Aorta (tissue), 5 donors: ENCODE measurements at places on chromosomes 3 and 15.

- no peak overlapping the region for H3K4me3 ChIP-seq
- DNase-seq, result no peak
- H3K4me1 ChIP-seq, result no peaks in the 10 kb centered on the region
- H3K36me3 ChIP-seq, result no peaks in the 10 kb centered on the region
- H3K27ac ChIP-seq, result no peak overlapping the region
- no peaks in the 10 kb centered on the region for H3K27me3 ChIP-seq
These were observed 47.5 kb upstream of the FRMD4B start for GRCh38 chr3:69433121-69433968.

DNA sequence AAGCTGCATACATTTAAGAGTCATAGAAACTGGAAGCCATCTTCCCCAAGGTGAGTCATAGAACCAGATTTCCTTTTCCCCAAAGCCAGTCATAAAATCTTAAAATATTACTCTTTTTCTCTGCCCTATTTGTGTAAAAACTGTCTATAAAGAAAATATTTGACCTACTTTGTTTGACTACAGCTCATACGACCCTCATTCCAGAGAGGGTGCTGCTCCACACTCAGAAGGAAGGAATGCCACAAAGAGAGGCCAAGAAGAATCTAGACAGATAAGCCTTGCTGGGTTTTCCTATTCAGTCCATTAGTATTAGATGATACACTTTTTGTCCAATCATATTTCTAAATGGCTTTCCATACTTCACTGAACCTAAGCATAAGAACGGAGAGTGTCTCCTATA, 671.6 kb upstream of the SGO1 start:
- no peaks in the 10 kb centered on the region for H3K4me1 ChIP-seq
- DNase-seq, result no peak
- H3K4me3 ChIP-seq, result no peak overlapping the region
- H3K27me3 ChIP-seq, result no peaks in the 10 kb centered on the region
- H3K27ac ChIP-seq, result no peak overlapping the region

DNA sequence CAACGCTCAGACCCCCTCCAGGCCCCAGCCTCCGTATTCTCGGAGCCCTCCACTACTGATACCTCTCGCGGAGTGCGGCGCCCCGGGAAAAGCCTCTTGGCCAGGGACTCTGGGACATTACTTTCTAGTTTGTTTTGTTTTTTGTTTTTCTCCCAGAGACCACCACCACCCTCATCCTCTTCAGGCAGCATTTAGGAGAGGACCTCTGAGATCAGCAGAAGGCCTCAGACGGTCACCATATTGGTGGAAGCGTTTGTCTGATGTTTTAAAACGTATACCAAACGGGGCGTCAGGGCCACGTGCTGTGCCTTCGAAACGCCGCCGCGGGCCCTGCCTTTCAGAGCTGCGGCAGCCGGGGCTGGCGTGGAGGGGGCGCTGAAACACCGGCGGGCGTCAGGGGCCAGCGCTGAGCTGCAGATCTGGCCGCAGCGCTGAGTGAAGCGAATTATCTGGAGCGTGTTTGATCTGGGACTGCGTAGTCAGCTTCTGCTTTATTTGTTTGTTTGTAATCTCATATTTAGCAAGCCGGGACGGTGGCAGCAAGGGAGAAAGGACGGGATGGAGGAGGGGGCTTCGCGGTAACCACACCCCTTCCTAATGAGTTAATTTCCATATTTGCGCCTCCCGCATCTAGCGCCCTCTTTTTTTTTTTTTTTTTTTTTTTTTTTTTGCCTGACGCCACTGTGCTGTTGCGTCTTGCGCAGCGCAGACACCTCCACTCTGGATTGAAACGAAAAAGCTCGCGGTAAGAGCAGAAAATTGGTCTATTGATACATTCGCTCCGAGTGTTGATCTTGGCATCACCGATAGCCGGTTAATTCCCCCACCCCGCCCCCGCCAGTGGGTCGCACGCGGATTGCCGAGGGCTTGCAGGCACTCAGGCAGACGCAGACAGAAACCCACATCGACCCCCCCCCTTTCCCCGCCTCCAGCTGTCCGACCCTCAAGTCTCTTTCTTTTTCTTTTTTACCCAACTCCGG, 14.9 kb downstream of the SOX2 start:
- peaks cover 14% of the 10 kb centered on the region for H3K27me3 ChIP-seq
- no peaks in the 10 kb centered on the region for H3K4me1 ChIP-seq
- no peaks in the 10 kb centered on the region for H3K36me3 ChIP-seq
- H3K4me3 ChIP-seq, result no peak overlapping the region
- H3K27ac ChIP-seq, result no peak overlapping the region

GRCh38 chr15:82832601-82833361, 23.4 kb downstream of the WHAMM start:
- no peak for DNase-seq
- no peaks in the 10 kb centered on the region for H3K4me1 ChIP-seq
- H3K27ac ChIP-seq, result no peak overlapping the region

DNA sequence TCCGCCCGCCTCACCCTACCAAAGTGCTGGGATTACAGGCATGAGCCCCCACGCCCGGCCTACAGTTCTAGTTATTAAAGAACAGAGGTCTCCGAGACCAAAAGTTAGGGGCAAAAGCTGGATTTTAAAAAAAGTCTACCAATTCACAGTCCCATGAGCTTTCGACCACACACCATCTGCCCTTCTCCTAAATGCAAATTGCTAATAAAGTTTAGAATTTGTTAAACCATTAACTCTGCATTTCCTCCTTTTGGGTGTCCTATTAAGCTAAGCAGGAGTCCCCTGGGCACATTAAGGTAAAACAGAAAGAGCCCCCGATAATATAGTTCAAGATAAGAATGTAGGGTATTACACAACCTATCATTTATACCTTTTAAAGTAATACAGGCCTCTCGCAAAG, 322.7 kb downstream of the FOXP1 start:
- no peaks in the 10 kb centered on the region for H3K36me3 ChIP-seq
- H3K27ac ChIP-seq, result no peak overlapping the region
- H3K4me1 ChIP-seq, result no peaks in the 10 kb centered on the region
- no peak for DNase-seq

DNA sequence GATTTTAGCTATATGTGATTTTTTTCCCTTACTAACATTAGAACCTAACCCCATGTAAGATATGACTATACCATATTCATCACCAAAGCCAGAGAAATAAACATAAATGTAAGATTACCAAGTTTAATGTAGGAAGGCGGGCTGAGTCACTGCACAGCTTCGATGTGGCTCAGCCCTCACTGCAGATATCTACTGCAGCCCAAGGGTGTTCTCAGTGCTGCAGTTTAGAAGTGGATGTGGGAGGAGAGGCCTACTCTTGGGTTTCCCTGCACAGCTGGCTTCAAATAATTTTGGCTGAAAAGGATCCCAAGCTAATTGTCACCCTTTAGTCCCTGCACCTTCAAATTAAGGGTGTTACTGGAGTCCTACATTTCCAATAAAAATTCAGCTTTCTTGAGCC, 9.3 kb downstream of the ARPP19 start:
- no peaks in the 10 kb centered on the region for H3K27me3 ChIP-seq
- H3K27ac ChIP-seq, result no peak overlapping the region
- no peaks in the 10 kb centered on the region for H3K36me3 ChIP-seq
- DNase-seq, result no peak
- peaks cover 4% of the 10 kb centered on the region for H3K4me1 ChIP-seq

DNA sequence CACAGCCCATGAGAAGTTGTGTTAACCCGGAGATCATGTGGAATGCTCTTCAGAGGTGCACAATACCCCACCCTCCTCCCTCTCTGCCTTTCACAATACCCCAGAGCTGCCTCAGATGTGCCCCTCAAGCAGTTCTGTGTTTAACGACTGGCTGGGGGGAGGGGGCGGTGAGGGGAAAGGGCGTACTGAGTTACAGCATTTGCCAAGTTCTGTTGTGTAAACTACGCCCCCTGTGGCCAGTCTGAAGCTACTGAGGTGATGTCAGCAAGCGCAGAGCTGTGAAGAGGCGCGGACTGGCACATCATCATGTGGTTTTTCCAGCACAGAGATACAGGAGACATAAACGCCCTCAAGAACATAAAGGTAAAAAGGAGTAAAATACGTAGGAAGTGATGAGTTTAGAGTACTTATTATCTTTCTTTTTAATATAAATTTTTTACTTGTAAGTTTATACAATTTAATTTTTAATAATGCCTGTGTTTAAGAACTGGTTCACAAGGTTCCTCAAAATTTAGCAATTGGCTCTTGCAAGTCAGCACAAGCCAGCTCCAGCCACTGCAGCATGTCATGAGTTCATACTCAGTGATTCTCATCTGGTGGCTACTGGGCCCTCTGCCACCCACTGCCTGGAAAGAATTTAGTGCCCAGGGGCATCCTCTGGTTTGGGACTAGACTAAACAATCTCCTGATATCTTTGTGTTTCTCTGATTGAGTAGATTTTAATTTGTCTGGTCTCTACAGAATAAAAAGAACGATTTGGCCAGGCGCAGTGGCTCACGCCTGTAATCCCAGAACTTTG, 1.7 kb downstream of the EPB42 start:
- H3K36me3 ChIP-seq, result no peaks in the 10 kb centered on the region
- no peak overlapping the region for H3K27ac ChIP-seq
- H3K4me1 ChIP-seq, result no peaks in the 10 kb centered on the region
- no peak for DNase-seq

- no peak overlapping the region for H3K4me3 ChIP-seq
- no peak for DNase-seq
- H3K4me1 ChIP-seq, result no peaks in the 10 kb centered on the region
These were observed 69.9 kb downstream of the RYK start for GRCh38 chr3:134180761-134181160.

DNA sequence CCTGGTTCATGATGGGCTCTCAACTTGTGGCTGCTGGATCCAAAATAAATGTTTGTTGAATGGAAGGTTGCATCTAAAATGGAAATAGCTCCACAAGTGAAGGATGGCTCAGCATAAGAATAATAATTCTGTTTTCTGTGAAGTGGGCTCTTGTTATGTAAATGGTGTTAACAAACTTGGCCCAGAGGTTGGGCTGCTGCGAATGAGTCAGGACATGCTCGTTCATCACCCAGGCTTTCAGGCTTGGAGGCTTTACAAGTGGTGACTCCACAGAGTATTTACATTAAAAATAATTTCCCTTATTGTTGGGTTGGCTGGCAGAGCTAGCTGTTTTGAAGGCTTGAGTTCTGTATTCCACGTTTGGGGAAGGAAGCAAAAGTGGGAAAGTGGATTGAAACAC, 60.5 kb downstream of the ITGB5 start:
- no peak overlapping the region for H3K4me3 ChIP-seq
- H3K27me3 ChIP-seq, result no peaks in the 10 kb centered on the region
- DNase-seq, result no peak
- H3K27ac ChIP-seq, result no peak overlapping the region
- no peaks in the 10 kb centered on the region for H3K36me3 ChIP-seq

GRCh38 chr3:126378341-126378751, 16.4 kb upstream of the CFAP100 start:
- no peaks in the 10 kb centered on the region for H3K4me1 ChIP-seq
- H3K27me3 ChIP-seq, result no peaks in the 10 kb centered on the region
- H3K27ac ChIP-seq, result no peak overlapping the region
- H3K4me3 ChIP-seq, result no peak overlapping the region
- peak; percentile 62 for DNase-seq

- H3K27me3 ChIP-seq, result no peaks in the 10 kb centered on the region
- H3K27ac ChIP-seq, result no peak overlapping the region
- no peak for DNase-seq
These were observed 978.1 kb upstream of the ALCAM start for GRCh38 chr3:104388619-104389018.

GRCh38 chr3:130430266-130430665, 84.8 kb downstream of the COL6A5 start:
- no peak overlapping the region for H3K27ac ChIP-seq
- no peaks in the 10 kb centered on the region for H3K4me1 ChIP-seq
- no peak for DNase-seq
- H3K36me3 ChIP-seq, result no peaks in the 10 kb centered on the region
- no peaks in the 10 kb centered on the region for H3K27me3 ChIP-seq
- no peak overlapping the region for H3K4me3 ChIP-seq

- DNase-seq, result no peak
- H3K4me3 ChIP-seq, result no peak overlapping the region
- H3K36me3 ChIP-seq, result no peaks in the 10 kb centered on the region
- H3K27ac ChIP-seq, result no peak overlapping the region
- H3K4me1 ChIP-seq, result no peaks in the 10 kb centered on the region
These were observed 163.6 kb upstream of the TBC1D5 start for GRCh38 chr3:17905996-17906395.

GRCh38 chr15:92159906-92160841, 233.5 kb upstream of the ST8SIA2 start:
- peaks cover 5% of the 10 kb centered on the region for H3K36me3 ChIP-seq
- no peaks in the 10 kb centered on the region for H3K27me3 ChIP-seq
- H3K4me3 ChIP-seq, result no peak overlapping the region
- no peak for DNase-seq
- no peaks in the 10 kb centered on the region for H3K4me1 ChIP-seq
- H3K27ac ChIP-seq, result no peak overlapping the region

- H3K27me3 ChIP-seq, result no peaks in the 10 kb centered on the region
- H3K27ac ChIP-seq, result no peak overlapping the region
- no peaks in the 10 kb centered on the region for H3K4me1 ChIP-seq
- H3K4me3 ChIP-seq, result no peak overlapping the region
- DNase-seq, result peak; percentile 32
- no peaks in the 10 kb centered on the region for H3K36me3 ChIP-seq
These were observed 21.2 kb downstream of the CFAP100 start for GRCh38 chr3:126415661-126416591.

DNA sequence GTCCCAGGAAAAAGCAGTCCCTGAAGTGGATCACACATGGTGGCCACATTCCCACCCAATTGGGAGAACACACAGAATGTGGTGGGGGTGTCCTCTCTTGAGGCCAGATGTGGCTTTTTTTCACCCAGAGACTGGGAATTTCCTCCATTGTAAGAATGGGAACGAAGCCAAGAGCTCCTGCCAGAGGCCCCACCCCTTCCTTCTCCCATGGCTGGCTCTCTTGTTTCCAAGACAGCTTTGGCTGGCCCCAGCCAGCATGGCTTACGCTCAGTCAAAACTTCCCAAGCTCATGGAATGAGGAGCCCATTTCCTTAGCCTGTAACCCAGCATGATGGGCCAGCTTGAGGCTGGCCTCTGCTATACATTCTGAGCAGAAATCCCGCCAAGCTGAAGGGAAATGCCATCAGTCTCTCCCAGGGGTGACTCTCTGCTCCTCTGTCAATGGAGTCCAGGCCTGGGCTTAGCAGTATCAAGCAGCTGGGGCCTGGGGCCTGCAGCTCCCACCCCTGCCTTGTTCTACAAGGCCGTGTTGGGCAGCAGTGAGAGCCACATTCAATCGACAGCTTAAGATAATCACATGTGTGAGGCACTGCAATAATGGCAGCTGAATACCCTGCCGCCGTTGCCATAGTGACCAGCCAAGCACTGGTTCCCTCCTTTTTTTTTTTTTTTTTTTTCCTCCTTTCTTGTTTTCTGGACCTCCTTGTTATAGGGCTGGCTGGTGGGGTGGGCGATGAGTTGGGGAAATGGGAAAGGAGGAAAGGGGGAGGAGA, 142.4 kb downstream of the EPHB1 start:
- H3K27me3 ChIP-seq, result no peaks in the 10 kb centered on the region
- H3K36me3 ChIP-seq, result no peaks in the 10 kb centered on the region
- no peaks in the 10 kb centered on the region for H3K4me1 ChIP-seq
- H3K27ac ChIP-seq, result no peak overlapping the region
- H3K4me3 ChIP-seq, result no peak overlapping the region

DNA sequence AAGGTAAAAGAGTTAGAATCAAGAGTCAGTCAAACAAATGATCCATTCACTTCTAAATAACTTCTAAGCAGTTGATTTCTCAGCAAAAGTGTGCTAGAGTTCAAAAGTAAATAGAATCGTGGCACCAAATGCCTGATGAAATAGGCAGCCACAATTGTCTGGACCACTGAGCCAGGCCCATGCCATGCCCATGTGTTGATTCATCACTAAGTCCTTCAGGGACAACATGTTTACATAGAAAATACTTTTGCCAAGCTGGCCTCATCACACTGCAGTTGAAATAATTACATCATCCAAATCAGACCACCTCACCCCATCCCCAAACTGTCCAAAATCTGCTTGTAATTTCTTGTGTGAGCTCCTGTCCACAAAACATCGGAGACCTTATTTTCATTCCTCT, 216.3 kb downstream of the IGSF11 start:
- no peak for DNase-seq
- no peak overlapping the region for H3K4me3 ChIP-seq
- H3K36me3 ChIP-seq, result no peaks in the 10 kb centered on the region
- H3K27me3 ChIP-seq, result no peaks in the 10 kb centered on the region
